ENCODE measurements at places on chromosomes 7 and 10.

DNA sequence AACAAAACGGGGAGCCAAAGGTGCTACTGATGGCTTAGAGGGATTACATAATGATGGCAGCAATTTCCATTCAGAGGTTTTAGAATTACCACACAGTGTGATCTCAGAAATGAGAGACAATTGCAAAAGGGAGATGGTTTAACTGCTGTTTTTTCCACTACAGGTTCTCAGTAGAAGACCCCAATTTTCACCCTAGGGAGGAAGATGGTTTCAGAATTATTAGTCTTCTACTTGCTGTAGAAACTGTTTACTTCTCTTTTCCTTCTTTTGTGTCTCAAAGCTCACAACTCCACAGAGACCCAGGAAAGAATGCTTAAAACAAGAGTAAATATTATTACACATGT, 226.5 kb downstream of the INHBA start:
- no peak for DNase-seq

DNA sequence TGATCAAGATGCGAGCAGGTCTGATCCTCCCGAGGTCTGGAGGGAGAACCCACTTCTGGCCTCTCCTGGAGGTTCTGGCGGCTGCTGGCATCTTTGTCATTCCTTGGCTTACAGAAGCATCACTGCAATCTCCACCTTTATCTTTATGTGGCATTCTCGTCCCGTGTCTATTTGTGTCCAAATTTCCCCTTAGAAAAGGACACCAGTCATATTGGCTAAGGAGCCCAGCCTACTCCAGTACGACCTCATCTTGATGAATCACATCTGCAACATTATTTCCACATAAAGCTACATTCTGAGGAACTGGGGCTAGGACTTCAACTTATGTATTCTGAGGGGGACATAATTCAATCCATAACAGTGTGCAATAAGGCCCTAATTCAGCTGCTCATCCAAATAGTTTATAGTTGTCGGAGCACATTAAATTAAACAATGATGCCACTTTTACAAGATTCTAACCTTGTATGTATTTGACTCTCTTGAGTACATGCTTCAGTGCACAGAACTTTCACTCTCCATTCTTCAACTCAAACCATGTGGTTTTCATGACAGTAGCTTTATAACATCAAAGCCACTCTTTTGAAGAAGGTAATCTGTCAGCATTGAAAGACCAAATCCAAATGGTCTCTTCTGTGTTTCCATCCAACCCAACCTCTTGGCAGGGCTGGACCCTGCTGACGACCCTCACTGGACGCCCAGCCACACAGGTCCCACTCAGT, 86.2 kb upstream of the DDC start:
- DNase-seq, result no peak

- no peak for DNase-seq
Measured at GRCh38 chr7:132359743-132360142, 216.5 kb downstream of the PLXNA4 start.

- DNase-seq, result no peak
Measured at GRCh38 chr7:34761627-34762026, 103.6 kb downstream of the NPSR1 start.

GRCh38 chr10:98404571-98405359, 10.2 kb downstream of the PYROXD2 start:
- DNase-seq, result no peak

GRCh38 chr7:39621784-39622411, 1.5 kb upstream of the RALA start:
- no peak for DNase-seq

DNA sequence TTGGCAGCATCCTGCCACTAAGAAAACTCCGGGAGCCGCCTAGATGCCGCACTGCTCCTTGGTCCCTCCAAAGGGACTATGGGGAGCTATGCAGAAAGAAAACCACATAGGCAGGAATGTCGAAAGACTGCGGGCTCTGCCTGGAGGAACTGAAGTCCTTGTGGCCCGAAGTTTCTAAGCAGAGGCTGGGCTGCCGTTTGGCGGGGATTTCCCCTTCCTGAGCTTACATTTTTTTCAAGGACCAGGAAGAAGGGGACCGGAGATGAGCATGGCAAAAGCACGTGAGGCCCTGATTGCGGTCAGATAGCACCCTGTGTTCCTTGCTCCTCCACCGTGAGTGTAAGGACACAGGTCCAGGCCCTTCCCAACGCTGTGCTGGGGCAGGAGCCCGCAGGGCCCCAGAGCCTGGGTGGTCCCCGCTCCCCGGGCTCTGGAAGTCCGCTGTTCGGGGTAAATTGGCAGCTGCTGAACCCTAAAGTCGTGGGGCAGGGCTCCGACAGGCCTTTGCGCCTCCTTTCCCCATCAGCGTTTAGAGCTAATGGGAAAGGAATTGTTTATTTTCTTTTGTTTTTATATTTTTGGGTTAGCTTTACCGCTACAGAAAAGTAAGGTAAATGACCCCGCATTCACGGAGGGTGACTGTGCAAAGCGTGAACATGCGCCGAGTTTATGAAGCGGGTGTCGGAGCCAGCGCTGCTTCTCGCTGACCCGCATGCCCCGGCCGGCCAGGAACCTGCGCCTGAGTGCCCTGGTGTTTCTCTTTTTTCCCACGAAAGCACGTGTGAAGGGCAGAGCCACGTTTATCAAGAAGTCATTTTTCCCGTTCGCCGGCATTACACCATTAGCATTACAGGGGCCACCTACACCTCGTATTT, 356.5 kb upstream of the ZNF32 start:
- no peak for DNase-seq

GRCh38 chr7:27153526-27153925, 1.1 kb upstream of the HOXA3 start:
- DNase-seq, result no peak

GRCh38 chr7:158620839-158621441, 33.3 kb upstream of the PTPRN2 start:
- no peak for DNase-seq

DNA sequence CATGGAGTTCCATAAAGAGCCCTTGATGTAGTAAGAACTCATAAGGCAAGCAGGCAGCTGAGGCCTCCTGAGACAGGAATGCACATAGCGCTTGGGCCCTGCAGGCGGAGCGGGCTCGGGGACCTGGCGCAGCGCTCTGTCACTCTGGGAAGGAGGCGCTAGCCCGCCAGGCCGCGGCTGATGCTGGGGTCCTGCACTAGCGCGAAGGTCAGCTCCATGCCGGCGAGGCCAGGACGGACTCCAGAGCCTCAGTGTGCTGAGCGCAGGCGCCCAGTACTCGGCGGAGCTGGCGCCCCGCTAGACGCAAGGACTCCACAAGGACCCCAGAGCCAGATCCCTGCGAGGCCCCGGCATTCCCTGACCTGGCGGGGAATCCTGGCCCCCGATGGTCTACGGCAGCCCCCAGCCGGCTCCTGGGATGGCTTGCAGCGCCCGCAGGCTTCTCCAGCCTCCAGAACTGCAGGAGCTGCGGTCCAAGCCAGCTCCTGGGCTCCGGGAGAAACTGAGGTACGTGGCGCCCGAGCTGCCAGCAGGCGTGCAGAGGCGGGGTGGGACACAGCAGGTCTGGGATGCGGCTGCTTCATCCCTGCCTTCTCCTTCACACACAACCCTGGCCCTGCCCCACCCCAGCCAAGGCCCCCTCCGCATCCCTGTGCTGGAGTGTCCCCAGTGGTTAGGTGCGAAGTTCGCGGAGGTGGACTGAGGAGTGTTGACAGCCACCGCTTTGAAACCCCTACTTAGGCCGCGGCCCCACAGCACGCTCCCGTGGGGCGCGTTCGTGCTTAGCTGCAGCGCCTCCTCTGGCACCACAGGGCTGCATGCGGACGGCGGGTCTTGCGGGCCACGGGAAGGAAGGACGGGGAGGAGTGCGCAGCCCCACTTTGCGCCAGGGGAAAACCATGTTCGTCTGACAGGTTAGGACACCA, 761.5 kb upstream of the POM121L12 start:
- DNase-seq, result no peak

- no peak for DNase-seq
Measured at GRCh38 chr10:86363184-86363832, 3.3 kb downstream of the GRID1 start.

Data from NCI-H524 treated with DMSO at 0.1 percent for 48 hours (cell line).